KG1 (cell line): ENCODE measurements at places on chromosomes 2 and 18.
A peak's percentile ranks its signal among the peaks of the same experiment; 100 is the strongest.

DNA sequence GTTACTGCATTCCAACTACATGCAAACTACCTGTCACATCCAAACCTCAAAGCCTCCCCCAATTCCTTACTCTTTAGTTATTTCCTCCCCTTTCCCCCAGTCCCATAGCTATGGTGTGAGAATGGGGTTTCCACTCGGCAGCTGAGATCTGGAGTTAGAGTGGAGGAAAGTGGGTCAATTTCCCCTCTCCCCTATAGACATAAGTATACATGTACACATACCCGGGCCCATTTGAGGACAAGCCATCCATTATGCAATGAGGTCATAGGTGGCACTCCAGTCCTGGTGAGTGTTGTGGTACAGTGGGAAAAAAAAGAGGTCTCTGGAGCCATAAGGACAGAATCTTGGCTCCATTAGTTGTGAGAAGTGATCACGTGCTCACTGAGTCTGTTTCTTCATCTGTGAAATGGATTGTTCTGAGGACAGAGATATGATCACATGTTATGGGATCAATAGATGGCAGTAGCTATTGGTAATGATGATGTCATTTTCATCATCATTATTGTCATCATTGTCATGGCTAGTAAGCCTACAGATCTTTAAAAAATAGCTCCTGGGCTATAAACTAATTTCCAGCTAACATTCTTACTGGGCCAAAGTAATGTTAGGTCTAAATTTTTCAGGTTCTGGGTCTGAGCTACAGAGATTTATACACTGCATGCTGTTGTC is 119.0 kb downstream of the BCL2L11 start:
- no peak for DNase-seq

DNA sequence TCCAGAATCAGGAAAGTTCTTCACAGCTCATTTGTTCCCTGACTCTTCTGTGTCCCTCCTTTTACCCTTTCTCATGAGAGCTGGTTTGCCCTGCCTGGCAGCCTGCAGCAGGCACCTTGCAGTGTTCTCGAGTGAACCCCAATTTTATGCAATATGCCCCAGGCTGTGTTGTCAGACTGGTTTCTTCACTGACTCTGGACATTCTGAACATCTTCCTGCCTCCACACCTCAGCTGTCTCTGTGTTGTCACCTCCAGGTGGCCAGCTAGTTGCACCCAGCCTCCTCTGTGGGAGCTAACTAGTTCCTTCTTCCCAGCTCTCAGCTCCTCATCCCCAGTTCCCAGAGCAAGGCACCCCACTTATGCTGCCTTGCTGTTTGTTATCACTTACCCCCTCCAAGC is 5.5 kb downstream of the SETBP1 start:
- no peak for DNase-seq

GRCh38 chr2:223604231-223604630 is 2.1 kb upstream of the SCG2 start:
- no peak for DNase-seq

GRCh38 chr2:231926761-231927565 is 767 bp upstream of the NPPC start:
- DNase-seq = no peak

- DNase-seq = no peak
These were observed 134.0 kb downstream of the PTGR3 start for GRCh38 chr18:75075016-75075305.

GRCh38 chr2:108536133-108536780 is 2.0 kb downstream of the LIMS1 start:
- no peak for DNase-seq

GRCh38 chr2:1809726-1810125 is 65.4 kb upstream of the PXDN start:
- DNase-seq = no peak

DNA sequence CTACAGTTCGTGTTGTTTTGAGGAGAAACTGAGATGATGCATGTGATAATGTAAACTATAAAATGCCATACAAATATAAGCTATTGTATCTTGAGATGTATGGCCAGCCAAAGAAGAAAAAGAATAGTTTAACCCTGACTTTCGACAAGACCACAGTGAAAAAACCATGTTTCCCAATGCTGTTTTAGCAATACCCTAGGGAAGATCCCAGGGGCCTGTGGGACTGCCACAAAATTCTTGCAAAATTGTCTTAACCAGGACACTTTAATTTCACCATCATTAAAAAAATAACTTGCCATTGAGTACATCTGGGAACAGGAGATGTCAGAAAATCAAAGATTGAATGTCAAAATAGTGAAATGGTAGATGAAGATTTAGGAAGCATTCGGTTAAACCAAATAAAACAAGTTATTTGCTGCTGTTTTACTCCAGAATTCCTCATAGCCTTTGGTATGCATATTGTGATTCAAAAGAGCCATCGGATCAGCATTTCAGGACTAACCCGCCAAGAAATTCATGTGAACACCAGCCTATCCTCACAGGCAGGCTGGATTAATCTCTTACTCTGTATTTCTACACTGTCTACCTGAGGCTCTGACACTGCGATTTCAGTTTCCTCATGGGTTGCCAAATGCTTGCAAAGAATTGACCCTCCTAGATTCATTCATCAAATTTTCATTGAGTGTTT is 49.0 kb upstream of the SP3 start:
- DNase-seq = no peak

DNA sequence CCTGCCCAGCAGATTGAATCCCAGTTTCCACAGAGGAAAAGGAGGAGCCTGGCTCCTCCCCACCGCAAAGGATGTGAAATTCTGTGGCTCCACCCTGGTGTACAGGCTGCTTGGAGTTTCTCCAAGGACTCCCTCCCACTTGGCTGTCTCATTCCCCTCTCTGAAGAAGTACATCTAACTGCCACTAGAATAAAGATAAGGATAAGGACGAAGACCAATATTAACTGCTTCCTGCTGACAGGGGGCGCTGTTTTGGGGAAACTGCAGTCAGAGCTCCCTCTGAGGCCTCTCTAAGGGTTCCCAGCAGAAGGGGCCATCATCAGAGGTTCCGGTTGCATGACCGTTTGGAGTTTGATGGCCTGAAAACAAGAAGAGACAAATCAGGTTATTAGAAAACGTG is 790.9 kb downstream of the CPS1 start:
- DNase-seq = no peak

- no peak for DNase-seq
These were observed 103.5 kb downstream of the MSH2 start for GRCh38 chr2:47506436-47506835.

- DNase-seq = no peak
These were observed 224.5 kb downstream of the EN1 start for GRCh38 chr2:118622913-118623312.

DNA sequence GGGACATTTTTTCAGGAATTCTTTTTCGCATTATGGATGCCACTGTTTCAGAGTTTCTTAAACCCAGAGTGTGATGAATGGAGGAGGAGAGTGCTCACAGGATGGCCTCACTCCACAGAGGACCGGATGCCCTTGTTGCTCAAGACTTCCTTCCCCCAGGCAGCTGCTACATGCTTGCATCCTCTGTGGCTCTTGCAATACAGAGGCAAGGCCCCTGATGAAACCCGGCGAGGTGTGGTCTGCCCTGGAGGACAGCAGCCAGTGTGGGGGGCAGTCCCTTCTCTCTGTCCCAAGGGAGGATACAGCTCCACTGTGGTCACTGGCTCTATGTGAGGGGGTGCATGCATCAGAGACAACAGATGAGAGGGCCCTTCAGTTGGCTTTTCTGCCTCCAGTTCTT is 109.6 kb downstream of the SH3RF3 start:
- DNase-seq = peak; percentile 80

DNA sequence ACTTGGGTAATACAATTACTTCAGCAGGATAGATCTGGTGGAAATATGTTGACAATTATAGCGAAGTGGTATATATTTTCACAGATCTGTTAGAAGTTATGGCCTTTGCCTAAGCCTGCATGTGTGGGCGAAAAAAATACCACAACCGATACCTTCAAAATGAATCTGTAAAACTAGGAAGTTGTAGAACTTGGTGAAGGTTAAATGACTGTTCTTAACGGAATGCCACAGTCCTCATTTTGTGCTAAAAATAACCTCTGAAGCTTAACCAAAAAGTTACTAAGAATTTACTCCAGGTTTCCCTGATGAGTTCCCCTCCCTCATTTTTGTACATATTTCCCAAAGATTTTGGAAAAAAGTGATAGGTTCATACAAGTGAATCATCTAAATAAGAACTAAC is 550.7 kb downstream of the THSD7B start:
- no peak for DNase-seq

GRCh38 chr18:74242438-74243096 is 49.2 kb downstream of the CYB5A start:
- DNase-seq = no peak
